ENCODE measurements at places on chromosomes 6 and 20. TPM values are rescaled to one million over a fixed set of nuclear protein-coding genes. Genes with fewer than 3 reads are reported as not detected.

PRSS16 gene
- not detected for total RNA-seq

SNAI1 gene
- total RNA-seq = 1.9 TPM

GABRR2 gene
- 2.8 TPM for total RNA-seq

CCN6 gene
- not detected for total RNA-seq

RAET1E gene
- not detected for total RNA-seq

IPCEF1 gene
- total RNA-seq = 0.28 TPM

PROKR2 gene
- total RNA-seq = not detected

DNA sequence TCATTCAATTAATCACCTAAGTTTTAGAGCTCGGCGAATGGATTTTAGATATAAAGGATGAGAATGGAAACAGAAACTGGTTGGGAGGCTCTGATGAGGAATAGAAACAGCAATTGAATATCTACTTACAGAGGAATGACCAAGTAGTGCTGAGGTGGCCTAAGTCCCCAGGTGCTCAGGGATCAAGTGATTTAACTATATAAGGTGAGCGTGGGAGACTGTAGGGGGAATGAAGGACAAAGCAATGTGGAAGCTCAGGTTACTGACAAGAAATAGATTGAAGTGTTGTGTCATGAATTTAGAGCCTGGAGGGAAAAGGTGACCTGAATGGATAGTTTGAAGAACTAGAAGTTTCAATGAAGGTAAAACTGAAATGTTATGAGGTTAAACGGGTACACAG is 495.4 kb upstream of the SOX4 start:
- H3K27ac ChIP-seq = no peak overlapping the region
- no peaks in the 10 kb centered on the region for H3K27me3 ChIP-seq
- no peaks in the 10 kb centered on the region for H3K4me1 ChIP-seq
- no peaks in the 10 kb centered on the region for H3K36me3 ChIP-seq
- H3K4me3 ChIP-seq = no peak overlapping the region

GRCh38 chr6:36946526-36946925 is 8.0 kb upstream of the PI16 start:
- H3K27me3 ChIP-seq = no peaks in the 10 kb centered on the region
- no peak for DNase-seq
- no peaks in the 10 kb centered on the region for H3K36me3 ChIP-seq
- H3K27ac ChIP-seq = no peak overlapping the region

GRCh38 chr6:112480553-112480952 is 133.4 kb downstream of the RFPL4B start:
- H3K4me1 ChIP-seq = no peaks in the 10 kb centered on the region
- no peaks in the 10 kb centered on the region for H3K27me3 ChIP-seq
- no peak overlapping the region for H3K4me3 ChIP-seq
- no peaks in the 10 kb centered on the region for H3K36me3 ChIP-seq
- no peak for DNase-seq

GRCh38 chr20:17794400-17794799 is 94.6 kb downstream of the BANF2 start:
- no peaks in the 10 kb centered on the region for H3K36me3 ChIP-seq
- H3K4me3 ChIP-seq = no peak overlapping the region
- H3K27me3 ChIP-seq = no peaks in the 10 kb centered on the region

GRCh38 chr6:109428889-109429477 is 11.4 kb downstream of the PPIL6 start:
- H3K27ac ChIP-seq = no peak overlapping the region
- no peaks in the 10 kb centered on the region for H3K4me1 ChIP-seq
- H3K36me3 ChIP-seq = no peaks in the 10 kb centered on the region
- H3K4me3 ChIP-seq = no peak overlapping the region
- no peak for DNase-seq
- H3K27me3 ChIP-seq = no peaks in the 10 kb centered on the region

GRCh38 chr6:10719296-10719963 is 3.4 kb upstream of the TMEM14C start:
- peak overlapping the region; percentile 60 for H3K4me3 ChIP-seq
- H3K36me3 ChIP-seq = no peaks in the 10 kb centered on the region
- H3K4me1 ChIP-seq = no peaks in the 10 kb centered on the region
- H3K27me3 ChIP-seq = no peaks in the 10 kb centered on the region
- H3K27ac ChIP-seq = peak overlapping the region; percentile 73

DNA sequence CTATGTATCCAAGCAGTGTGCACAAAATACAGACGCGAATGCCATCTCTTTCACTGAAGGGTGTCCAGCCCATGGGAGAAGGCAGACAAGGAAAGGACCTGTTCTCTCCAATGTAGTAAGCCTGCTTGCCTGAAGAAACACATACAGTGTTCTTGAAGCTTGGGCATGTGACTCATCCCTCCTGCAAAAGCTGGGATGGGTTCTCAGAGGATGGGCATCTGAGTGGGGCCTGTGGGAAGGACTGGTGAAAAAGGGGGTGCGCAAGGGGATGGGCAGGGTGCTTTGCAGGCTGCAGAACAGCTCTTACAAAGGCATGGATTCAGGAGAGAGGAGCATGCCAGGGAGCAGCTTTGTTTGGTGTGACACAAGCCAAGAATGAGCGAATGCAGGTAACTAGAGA is 128.1 kb downstream of the FYN start:
- H3K4me3 ChIP-seq = no peak overlapping the region
- no peaks in the 10 kb centered on the region for H3K36me3 ChIP-seq
- no peaks in the 10 kb centered on the region for H3K27me3 ChIP-seq
- H3K4me1 ChIP-seq = no peaks in the 10 kb centered on the region
- H3K27ac ChIP-seq = no peak overlapping the region

GRCh38 chr6:151121900-151122299 is 117.9 kb upstream of the AKAP12 start:
- no peaks in the 10 kb centered on the region for H3K36me3 ChIP-seq
- peak; percentile 80 for DNase-seq
- H3K27ac ChIP-seq = peak overlapping the region; percentile 68

DNA sequence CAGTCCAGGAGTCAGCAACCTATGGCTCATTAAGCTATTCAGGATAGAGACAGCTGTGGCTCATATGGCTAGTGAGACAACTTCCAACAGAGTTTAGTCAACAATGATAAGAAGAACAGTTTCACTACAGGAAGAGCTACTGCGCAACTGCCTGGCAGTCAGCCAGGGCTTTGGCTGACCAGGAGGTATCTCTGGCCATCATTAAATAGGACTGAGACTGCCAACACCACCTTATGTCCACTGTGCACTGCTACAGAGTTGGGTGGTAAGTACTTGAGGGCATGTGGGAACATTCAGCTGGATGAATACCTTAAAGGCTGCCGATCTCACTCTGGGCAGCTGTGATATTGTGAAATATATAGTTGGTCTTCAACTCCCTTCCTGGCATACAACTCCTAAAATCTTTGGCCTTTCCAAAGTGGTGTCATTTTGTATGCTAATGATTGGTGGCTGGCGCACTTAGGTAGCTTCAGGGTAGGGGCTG is 52.2 kb upstream of the FAM83C start:
- no peaks in the 10 kb centered on the region for H3K27me3 ChIP-seq
- no peaks in the 10 kb centered on the region for H3K4me1 ChIP-seq
- peaks cover 54% of the 10 kb centered on the region for H3K36me3 ChIP-seq
- no peak for DNase-seq
- H3K4me3 ChIP-seq = no peak overlapping the region

DNA sequence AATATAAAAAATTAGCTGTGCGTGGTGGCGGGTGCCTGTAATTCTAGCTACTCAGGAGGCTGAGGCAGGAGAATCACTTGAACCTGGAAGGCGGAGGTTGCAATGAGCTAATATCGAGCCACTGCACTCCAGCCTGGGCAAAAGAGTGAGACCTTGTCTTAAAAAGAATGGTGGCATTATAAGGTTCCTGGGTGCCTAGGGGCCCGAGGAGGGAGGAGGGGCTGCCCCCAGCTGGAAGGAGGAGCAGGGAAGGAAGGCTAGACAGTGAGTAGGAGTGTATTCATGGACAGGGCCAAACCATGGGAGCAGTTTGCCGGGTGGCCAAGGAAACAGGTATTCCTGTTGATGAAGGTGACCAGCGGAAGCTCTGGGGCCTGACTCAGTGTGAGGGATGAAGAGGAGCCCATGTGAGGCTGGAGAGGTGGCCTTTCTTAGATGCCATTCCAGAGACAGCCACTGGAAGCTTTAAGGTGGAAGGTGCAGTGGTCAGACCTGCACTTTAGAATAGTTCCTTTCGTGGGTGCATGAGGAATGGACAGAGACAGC is 24.2 kb downstream of the MANBAL start:
- H3K27ac ChIP-seq = peak overlapping the region; percentile 92
- no peaks in the 10 kb centered on the region for H3K27me3 ChIP-seq
- no peak overlapping the region for H3K4me3 ChIP-seq

DNA sequence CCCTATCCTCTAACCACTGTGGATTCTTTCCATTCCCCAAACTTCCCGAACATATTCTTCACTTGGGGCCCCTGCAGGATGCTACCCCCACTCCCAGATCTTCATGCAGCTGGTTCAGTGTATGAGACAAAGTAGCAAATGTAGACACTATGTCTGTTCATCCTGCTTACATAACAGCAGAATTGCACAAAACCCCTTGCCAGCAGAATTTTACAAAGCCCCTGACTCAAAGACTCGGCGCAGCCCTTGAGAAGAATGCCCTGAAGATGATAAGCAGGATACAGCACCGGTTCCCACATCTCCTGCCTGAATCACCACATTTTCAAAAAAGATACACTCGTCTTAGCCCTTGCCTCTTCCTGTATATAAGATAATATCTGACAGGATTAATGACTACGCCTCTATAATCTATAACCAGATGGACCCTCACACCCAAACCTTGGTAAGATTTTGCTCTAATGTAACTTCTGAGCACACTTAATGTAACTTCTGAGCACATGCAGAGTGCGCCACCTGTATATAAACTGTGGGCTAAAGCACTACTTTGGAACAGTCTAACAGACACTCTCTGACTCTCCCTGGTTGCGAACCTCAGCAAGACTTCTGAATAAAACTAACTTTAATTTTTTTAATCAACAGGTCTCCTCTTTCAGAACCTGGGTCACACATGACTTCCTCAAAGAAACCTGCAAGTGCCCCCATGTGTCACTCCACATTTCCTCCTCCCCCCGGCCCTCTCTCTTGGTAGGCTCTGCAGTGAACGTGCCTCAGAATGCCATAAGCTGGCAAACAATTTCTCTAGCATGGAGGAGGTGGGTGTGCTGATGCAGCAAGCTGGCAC is 28.7 kb downstream of the RALGAPA2 start:
- no peaks in the 10 kb centered on the region for H3K4me1 ChIP-seq
- DNase-seq = no peak
- no peak overlapping the region for H3K4me3 ChIP-seq
- no peak overlapping the region for H3K27ac ChIP-seq
- no peaks in the 10 kb centered on the region for H3K27me3 ChIP-seq

DNA sequence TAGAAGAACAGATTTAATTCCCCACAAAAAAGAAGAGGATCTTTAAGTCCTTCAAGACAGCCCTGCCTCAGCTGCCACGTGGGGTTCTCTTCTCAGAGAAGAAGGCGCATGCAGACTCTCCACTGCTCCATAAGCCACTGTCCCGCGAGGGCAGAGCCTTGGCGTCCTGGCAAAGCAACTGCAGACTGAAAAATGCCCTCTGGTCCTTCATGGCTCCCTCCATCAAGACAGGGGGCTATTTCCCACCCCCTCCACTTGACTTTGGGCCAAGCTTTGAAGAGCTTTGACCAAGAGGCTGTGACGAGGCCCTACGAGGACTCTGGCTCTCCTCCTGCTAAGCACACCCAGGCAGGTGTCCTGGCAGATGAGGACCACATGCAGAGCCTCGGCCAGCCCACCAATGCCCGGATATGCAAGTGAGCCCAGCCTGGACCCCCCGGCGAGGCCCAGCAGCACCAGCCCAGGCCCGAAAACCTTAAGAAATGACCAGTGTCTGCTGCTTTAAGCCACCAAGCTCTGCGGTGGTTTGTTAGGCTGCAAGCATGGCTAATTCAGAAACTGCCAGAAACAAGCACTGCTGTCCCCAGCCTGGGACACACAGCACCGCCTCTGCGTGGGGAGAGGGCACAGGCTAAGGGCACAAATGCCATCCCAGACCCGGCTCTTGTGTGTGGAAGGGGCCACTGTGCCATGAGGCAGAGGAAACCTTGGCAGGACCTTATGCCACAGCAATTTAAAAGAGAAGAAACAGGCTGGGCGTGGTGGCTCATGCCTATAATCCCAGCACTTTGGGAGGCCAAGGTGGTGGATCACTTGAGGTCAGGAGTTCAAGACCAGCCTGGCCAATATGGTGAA is 16.1 kb downstream of the GMEB2 start:
- DNase-seq = no peak
- no peaks in the 10 kb centered on the region for H3K4me1 ChIP-seq
- H3K27ac ChIP-seq = no peak overlapping the region

- H3K27ac ChIP-seq = no peak overlapping the region
- DNase-seq = no peak
- H3K4me1 ChIP-seq = peaks cover 16% of the 10 kb centered on the region
- H3K27me3 ChIP-seq = no peaks in the 10 kb centered on the region
- no peaks in the 10 kb centered on the region for H3K36me3 ChIP-seq
Observed at GRCh38 chr6:137261361-137261760, 42.2 kb upstream of the IFNGR1 start.

DNA sequence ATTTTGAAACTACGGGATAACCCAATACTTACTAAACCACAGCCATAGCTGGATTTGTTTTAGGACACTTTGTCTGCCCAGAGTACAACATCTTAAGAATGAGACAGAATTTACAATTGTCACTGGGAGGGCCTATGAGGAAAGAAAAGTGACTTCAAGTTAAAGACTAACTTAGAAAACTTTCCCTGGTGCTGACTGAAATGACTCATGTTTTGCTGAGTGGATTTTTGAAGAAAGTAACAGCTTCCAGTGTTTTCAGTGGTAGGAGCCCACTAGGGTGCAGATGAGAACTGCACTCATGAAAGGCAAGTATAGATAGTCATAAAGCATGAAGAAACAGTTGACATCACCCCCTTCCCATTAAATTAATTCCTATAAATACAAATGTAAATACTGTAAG is 988.2 kb upstream of the MAP3K7 start:
- no peak for DNase-seq
- H3K36me3 ChIP-seq = no peaks in the 10 kb centered on the region
- no peaks in the 10 kb centered on the region for H3K27me3 ChIP-seq
- no peak overlapping the region for H3K4me3 ChIP-seq
- no peak overlapping the region for H3K27ac ChIP-seq

GRCh38 chr6:138752017-138752416 is 21.6 kb upstream of the CCDC28A start:
- H3K4me1 ChIP-seq = no peaks in the 10 kb centered on the region
- H3K27me3 ChIP-seq = no peaks in the 10 kb centered on the region
- no peak overlapping the region for H3K27ac ChIP-seq
- H3K4me3 ChIP-seq = no peak overlapping the region
